NCI-H1048 (cell line): ENCODE measurements at places on chromosomes 11 and 22.

- no peak for DNase-seq
These were observed 403.6 kb downstream of the NXPE2 start for GRCh38 chr11:115081972-115082371.

DNA sequence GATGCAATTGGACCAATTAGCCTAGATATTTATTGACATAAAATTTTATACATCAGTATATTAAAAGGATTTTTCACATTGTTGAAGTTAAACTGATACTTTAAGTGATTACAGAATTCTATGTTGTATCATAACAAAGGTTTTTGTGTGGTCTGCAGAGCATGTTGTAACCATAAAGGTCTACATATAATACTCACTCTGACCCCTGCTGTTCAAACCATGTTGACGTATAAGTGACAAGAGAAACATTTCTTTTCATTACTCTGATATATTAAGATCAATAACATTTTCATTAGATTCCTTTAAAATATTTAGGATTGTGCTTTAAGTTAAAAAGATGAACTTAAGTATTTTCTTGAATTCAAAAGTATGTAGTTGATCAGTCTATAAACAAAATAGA, 63.9 kb downstream of the GAS2 start:
- no peak for DNase-seq

- no peak for DNase-seq
These were observed 1.3 kb downstream of the MRPL23 start for GRCh38 chr11:1948389-1948788.

DNA sequence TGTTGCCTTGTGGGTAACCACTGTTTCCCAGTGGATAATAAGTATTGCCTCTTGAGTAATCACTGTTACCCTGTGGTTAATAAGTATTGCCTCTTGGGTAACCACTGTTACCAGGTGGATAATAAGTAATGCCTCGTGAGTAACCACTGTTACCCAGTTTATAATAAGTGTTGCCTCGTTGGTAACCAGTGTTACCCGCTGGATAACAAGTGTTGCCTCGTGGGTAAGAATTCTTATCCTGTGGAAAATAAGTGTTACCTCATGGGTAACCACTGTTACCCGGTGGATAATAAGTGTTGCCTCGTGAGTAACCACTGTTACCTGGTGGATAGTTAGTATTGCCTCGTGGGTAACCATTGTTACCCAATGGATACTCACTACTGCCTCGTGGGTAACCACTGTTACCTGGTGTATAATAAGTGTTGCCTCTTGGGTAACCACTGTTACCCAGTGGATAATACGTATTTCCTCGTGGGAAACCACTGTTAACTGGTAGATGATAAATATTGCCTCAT, 24.1 kb upstream of the NXPE4 start:
- DNase-seq: no peak

- no peak for DNase-seq
These were observed 45.0 kb upstream of the BLID start for GRCh38 chr11:122160841-122161590.

DNA sequence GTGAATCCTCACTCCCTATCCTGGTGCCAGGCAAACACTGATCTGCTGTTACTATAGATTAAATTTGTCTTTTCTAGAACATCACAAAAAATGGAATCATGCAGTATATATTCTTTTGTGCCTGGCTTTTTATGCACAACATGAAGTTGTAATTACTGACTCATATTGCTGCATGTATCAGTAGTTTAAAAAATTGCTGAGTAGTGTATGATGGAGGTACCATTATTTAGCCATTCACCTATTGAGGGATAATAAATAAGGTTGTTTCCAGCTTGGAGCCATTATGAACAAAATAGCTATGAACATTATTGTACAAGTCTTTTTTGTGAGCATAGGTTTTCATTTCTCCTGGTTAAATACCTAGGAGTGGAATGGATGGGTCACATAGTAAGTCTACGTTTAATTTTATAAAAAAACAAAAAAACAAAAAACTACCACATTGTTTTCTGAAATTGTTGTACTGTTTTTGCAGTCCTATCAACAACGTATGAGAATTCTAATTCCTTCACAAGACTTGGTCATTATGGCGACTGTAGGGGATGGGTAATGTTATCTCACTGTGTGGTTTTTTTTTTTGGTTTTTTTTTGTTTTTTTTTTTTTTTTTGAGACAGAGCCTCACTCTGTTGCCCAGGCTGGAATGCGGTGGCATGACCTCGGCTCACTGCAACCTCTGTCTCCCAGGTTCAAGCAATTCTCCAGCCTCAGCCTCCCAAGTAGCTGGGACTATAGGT, 111.6 kb downstream of the USP35 start:
- DNase-seq: no peak

GRCh38 chr11:44694443-44694842, 32.3 kb upstream of the TSPAN18 start:
- DNase-seq: no peak
